Lower lobe of right lung (tissue), 2 donors: ENCODE measurements at places on chromosomes 5 and 9.

GRCh38 chr5:72134226-72134899 is 27.1 kb downstream of the MAP1B start:
- DNase-seq = no peak

GRCh38 chr5:28517691-28518090 is 1479.3 kb upstream of the CDH9 start:
- DNase-seq = no peak

DNA sequence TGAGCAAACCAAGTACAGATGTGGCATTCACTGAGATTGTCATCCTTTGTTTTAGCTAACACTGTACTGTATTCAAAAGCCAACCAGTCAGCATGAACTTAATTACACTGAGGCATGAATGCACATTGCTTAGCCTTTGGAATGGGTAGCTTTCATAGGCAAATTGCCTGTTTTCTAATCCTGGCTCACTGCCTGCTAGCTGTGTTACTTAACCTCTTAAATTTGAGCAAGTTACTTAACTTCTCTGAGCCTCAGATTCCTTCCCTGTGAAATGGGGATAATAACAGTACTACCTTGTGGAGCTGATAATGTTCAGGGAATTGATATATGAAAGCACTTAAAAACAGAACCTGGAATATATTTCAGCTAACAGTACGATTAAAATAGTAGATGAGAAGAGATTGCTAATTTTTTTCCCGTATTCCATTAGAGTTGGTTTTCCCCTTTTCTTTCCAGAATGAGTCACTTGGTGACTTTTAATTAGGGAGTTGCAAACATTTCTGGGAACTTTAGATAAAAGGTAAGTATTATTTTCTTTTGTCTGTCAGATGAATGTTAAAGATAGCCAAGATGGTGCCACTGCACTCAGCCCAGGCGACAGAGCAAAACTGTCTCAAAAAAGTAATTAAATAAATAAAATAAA is 43.9 kb downstream of the ARRDC3 start:
- no peak for DNase-seq

DNA sequence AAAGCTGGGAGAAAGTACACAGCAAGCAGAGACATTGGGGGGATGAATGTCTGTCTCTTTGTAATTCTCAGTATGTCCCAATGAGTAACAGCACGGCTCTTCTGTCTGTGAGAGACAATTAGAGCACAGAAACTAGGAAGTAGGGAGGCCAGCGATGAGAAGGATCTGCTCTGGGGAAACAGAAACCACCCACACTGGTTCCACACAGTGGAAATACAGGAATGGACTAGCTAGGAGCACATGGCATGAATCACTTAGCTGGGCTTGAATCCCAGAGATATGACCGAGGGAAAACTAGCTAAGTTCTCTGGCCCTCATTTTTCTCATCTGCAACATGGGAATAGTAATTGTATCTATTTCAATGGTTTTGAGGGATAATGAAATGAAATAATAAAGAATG is 895.9 kb downstream of the TLE4 start:
- DNase-seq = no peak

DNA sequence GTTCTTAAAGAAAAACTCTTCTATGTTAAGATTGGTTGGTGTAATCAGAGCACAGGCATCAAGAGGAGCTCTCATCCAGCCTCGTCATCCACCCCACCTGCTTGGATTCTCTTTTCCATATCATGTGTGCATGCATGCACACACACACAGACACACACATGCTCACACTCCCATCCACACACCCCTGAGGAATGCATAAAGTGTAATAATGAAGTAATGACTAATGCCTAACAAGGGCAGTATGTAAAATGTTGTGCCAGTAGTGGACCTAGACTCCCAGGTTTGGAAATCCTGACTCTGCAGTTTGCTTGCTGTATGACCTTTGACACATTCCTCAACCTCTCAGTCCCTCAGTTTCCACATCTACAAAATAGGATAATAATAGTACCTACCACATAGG is 280.0 kb upstream of the ANKRD55 start:
- DNase-seq = no peak

- DNase-seq = no peak
Measured at GRCh38 chr5:19626211-19626610, 361.8 kb downstream of the CDH18 start.

DNA sequence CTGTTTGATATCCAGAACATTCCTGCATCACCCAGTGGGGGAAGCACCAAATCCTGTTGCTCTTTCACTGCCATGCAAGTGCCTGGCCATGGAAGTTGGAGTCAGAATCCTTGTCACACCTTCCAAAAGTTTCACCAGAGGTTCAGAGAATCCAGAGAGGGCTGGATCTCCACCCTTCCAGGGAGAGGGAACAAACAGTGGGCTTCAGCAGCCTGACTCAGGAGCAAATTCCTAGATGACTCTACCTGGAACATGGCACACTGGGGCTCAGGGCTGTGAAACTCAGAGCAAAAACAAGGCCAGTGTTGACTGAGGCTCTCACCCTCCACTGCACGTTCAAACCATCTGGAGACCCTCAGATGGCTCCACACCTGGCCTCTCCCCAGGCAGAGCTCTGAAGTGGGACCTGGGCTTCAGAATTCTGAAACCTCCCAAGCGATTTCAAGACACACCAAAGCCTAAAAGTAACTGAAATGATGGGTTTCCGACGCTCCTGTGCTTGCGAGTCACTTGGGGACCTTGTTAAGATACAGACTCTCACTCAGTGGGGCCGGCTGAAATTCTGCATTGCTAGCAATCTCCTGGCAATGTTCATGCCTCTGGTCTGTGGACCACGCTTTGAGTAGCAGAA is 205.9 kb downstream of the AUH start:
- DNase-seq = no peak

DNA sequence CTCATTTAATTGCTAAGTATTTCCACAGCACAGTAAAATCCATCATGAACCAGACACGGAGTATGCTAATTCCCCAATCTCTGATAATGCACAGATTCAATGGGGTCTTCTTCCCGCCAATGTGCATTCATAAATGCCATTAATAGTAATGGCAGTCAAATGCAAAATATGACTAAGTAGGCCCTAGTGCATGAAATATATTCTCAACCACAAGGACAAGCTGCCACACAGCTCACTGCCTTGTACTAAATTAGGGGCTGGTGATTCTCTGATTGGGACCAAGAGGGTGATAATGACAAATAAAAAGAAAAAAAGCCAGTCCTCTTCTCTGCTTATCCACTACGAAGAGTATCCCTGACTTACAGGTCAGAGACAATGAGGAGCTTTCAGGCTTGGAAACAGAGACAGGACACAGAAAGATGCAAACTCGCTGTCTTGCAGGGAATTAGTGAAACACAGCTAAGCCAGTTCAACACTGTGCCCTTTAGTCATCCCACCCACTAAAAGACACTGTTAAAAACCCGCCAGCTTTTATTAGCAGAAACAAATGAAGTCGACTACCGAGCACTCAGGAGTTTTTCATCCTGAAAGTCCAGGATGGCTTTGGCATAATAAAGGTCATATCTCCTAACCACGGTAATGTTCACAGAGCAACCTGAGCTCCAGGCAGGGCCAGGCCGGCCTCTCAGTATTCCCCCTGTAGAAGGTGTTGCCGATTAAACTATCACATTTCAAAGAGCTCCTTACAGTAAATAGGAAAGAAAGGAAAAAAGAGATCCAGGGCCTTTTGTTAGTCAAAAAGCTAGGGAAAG is 148.1 kb downstream of the EBF1 start:
- no peak for DNase-seq

- DNase-seq = no peak
Measured at GRCh38 chr5:87147441-87147840, 120.2 kb upstream of the RASA1 start.

DNA sequence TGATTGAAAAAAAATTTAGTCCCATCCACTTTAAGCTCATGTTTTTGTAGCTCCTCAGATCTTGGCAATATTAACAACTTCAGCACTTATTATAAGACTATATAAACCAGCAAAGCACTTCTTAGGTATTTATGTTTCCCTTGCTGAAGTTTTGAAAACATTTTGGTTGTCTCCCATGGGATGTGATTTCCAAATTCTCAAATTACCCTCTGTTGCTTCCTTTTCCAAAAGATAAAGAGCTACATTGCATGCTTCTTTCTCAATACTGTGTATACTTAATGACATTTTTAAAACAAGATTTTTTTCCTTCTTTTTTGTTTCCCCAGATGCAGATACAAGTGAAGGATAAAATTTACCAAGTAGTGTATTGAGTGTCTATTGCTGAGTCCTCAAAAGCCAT is 567.1 kb downstream of the CSNK1G3 start:
- no peak for DNase-seq

DNA sequence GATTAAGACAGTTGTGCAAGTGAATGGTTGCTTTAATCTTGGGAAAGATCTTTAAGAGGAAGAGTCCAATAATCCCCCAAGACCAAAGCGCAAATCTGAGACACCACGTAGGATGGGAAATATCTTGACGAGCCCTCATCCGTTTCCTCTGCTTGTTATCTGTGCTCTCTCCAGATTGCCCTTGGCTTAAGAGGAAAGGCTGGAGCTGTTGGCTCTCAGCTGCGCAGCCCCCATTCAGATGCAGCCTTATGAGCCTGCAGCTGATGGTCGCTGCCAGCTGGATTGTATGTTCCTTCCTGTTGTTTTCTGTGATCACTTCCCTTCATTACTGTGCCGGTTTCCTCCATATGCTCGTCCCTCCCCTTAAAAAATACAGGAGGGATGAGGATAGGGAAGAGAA is 47.7 kb downstream of the PWWP2A start:
- no peak for DNase-seq

GRCh38 chr5:75023368-75024159 is 28.8 kb downstream of the GCNT4 start:
- no peak for DNase-seq

DNA sequence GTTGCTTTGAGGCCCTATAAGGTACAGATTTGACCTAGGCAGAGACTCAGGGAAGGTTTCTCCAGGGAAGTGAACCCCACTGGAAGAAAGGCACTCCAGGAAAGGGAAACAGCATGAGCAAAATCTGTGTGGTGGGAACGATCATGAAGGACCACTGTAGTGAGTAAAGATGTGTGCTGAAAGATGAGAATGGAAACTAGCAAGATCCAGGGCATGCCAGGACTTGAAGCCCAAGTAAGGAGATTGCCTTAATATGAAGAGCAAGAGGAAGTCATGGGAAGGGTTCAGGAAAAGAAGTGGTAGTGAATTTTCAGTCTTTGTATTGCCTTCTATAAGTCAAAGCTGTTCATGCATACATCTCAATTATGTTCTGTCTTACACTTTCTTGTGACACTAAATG is 55.2 kb upstream of the SLIT3 start:
- DNase-seq = no peak

GRCh38 chr5:169494941-169495548 is 88.5 kb upstream of the SPDL1 start:
- no peak for DNase-seq

DNA sequence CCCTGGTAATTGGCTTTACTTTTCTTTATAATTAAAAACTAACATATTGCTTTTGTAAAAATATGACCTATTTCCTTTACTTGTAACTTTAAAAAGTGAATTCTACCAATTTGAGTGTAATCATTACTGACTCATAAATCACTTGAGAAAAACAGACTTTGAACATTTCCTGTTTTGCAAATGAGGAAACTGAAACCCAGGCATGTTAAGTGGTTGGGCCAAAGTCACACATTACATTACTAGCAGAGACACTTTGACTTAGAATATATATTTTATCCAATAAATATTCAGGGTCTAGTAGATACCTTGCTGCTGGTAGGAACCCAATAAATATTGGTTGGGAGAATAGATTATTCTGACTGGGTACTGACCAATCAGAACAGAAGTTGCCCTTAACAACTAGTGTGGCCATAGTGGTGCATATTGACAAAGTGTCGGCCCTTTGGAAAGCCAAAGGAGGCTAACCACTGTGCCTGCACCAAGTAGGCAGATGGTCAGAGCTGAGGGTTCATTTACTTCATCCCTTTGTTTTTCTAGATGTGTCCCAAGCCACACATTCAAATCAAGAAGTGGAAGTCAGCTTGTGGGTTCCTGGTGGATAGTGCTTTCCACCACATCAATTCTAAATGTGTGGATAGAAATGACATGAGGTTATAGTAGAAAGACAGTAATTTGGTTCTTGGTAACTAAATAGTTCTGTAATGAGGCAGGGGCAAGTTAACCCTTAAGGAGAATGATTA is 365.1 kb upstream of the RIOK2 start:
- DNase-seq = no peak

GRCh38 chr5:95533106-95533505 is 21.7 kb downstream of the SKIC3 start:
- DNase-seq = no peak

DNA sequence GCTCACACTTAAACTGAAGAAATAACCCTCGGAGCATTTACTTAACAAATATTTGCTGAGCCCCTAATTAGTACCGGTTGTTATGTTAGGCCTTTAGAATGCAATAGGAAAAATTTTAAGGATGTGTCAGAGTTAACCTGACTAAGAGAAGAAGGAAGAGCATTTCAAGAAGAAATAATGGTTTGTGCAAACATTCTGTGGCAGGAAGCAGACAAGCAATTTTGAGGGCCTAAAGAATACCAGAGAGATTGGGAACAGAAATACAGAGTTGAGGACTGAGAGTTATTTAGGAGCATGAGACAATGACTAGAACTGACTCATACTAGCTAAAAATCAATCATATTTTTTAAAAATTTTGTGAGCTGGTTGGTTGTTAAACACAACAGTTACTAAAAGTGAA is 218.8 kb downstream of the PRR16 start:
- no peak for DNase-seq

DNA sequence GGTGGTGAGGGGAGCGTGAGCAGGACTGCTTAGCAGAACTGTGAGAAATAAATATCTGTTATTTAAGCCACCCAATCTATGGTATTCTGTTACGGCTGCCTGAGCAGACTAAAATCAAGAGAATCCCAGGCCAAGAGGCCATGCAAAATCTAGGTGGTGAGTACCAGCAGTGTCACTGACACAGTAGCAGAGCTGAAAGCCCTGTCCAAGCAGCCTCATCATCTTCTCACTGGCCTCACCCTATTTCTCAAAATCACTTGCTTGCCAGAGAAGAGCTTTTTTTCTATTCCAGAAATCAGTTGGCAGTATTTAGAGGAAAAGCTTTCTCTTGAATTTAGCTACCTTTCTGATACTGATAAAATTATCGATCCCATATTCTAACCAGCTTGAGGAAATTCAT is 68.0 kb downstream of the RETREG1 start:
- DNase-seq = no peak

GRCh38 chr9:114487607-114488300 is 17.5 kb downstream of the WHRN start:
- DNase-seq = no peak
